ENCODE measurements at places on chromosomes 5 and 9.

- no peaks in the 10 kb centered on the region for H3K4me1 ChIP-seq
- no peak overlapping the region for H3K4me3 ChIP-seq
- no peaks in the 10 kb centered on the region for H3K27me3 ChIP-seq
- DNase-seq, result no peak
These were observed 26.3 kb downstream of the SLC28A3 start for GRCh38 chr9:84314306-84314705.

GRCh38 chr5:176501333-176501732 lies 35.9 kb downstream of the RNF44 start:
- peaks cover 13% of the 10 kb centered on the region for H3K36me3 ChIP-seq
- H3K27ac ChIP-seq, result no peak overlapping the region
- H3K4me3 ChIP-seq, result no peak overlapping the region
- no peaks in the 10 kb centered on the region for H3K4me1 ChIP-seq

DNA sequence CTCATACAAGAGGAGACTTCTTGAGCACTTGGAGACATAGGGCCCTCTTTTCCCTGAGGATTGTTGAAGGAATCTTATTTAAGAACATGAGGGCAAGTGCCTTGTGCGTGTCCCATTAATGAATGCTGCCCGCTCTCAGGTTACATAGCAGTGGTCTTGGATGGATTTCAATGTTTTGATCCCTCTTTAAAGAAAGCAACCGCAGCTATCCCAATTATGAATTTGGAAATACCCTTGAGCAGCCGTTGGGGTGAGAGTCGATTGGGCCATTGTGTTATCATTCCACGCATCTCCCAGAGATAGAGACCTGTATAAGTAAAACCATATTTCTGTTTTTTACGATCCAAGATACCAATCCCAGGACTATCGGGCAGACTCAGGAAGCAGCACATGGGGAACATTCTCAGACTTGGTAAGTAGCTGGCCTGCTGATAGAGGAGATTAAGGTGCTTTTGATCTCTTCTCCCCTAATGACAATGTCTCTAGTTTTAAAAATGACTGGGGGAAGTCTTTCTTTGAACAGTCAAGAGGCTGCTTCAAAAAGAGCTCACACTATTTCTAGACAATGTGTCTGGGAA lies 145.3 kb downstream of the MACROH2A1 start:
- H3K27me3 ChIP-seq, result no peaks in the 10 kb centered on the region
- H3K36me3 ChIP-seq, result no peaks in the 10 kb centered on the region
- no peaks in the 10 kb centered on the region for H3K4me1 ChIP-seq
- no peak overlapping the region for H3K4me3 ChIP-seq

DNA sequence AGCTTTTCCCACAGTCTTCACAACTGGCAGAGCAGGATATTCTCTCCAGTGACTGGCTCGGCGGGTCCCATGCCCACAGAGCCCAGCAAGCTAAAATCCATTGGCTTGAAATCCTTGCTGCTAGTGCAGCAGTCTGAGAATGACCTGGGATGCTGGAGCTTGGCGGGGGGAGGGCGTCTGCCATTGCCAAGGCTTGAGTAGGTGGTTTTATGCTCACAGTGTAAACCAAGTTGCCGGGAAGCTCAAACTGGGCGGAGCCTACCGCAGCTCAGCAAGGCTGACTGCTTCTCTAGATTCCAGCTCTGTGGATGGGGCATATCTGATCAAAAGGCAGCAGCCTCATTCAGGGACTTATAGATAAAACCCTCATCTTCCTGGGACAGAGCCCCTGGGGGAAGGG lies 194.1 kb downstream of the CCDC171 start:
- H3K4me1 ChIP-seq, result no peaks in the 10 kb centered on the region
- H3K27ac ChIP-seq, result no peak overlapping the region
- H3K27me3 ChIP-seq, result no peaks in the 10 kb centered on the region
- no peak for DNase-seq

GRCh38 chr5:9268226-9268625 lies 277.6 kb downstream of the SEMA5A start:
- no peak for DNase-seq
- no peaks in the 10 kb centered on the region for H3K36me3 ChIP-seq
- H3K4me3 ChIP-seq, result no peak overlapping the region
- no peaks in the 10 kb centered on the region for H3K4me1 ChIP-seq
- H3K27ac ChIP-seq, result no peak overlapping the region

- H3K27me3 ChIP-seq, result no peaks in the 10 kb centered on the region
- no peak for DNase-seq
- H3K4me1 ChIP-seq, result peaks cover 5% of the 10 kb centered on the region
- no peaks in the 10 kb centered on the region for H3K36me3 ChIP-seq
- no peak overlapping the region for H3K27ac ChIP-seq
- no peak overlapping the region for H3K4me3 ChIP-seq
These were observed 55.1 kb upstream of the NFIB start for GRCh38 chr9:14369011-14369410.

DNA sequence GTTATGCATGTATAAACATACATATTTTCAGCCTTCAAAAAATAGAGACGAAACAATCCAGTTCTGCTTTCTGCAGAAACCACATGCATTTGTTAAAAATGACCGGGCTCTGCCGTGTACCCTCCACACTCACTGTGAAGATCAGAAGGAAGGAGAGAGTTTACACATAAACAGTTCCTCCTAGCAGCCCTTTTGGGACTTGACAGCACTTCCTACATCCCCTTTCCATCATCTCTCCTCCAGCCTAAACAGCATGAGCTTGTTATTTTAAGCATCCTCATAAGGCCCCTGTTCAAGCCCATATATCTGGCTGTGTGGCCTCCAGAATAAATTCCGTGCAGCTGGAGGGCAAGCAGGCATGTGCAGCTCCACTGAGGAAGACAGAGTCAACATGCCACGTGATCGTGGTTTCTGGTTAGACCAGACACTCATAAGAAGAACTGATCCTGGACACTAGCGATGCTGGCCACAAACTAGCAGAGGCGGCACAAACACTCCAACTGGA lies 42.2 kb downstream of the NIPAL4 start:
- no peaks in the 10 kb centered on the region for H3K27me3 ChIP-seq
- no peak overlapping the region for H3K27ac ChIP-seq
- DNase-seq, result no peak

DNA sequence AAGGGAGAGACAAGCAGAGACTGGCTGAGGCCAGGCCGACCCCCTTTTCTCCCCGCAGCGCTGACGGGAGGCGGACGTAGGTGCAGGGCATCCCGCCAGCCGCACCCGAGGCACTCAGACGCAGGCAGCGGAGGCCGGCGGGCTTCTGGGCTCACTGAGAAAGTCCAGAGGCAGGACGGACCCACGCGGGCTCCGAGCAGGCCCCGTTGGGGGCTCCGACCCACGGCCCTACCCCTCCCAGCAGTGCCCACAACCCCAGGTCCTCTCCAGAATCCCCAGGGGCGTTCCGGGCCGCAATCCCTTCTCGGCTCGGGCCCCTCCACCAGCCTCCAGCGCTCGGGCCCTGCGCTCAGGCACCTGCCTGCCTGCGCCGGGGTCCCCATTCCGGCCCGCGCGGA lies 543 bp downstream of the MTMR12 start:
- H3K36me3 ChIP-seq, result peaks cover under 1% of the 10 kb centered on the region
- peak; percentile 81 for DNase-seq
- H3K4me3 ChIP-seq, result peak overlapping the region; percentile 81
- H3K27ac ChIP-seq, result peak overlapping the region; percentile 92
- H3K27me3 ChIP-seq, result no peaks in the 10 kb centered on the region
